Stimulated activated naive B cell treated with anti-CD40 and anti-IgM and Interleukin-4, amounts not matched to agents 10 μg/mL and 1 μg/mL and 100 μg/mL, for 72 hours (primary cell): ENCODE measurements at places on chromosomes 6 and 20.

DNA sequence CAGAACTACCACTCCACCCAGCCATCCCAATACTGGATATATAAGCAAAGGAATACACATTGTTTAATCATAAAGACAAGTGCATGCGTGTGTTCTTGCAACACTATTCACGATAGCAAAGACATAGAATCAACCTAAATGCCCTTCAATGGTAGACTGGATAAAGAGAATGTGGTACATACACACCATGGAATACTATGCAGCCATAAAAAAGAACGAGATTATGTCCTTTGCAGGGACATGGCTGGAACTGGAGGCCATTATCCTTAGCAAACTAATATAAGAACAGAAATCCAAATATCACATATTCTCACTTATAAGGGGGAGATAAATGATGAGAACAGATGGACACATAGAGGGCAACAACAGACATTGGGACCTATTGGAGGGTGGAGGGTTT lies 156.6 kb downstream of the LRRC1 start:
- no peak for DNase-seq

- DNase-seq: no peak
Measured at GRCh38 chr6:12343440-12344162, 53.4 kb downstream of the EDN1 start.

DNA sequence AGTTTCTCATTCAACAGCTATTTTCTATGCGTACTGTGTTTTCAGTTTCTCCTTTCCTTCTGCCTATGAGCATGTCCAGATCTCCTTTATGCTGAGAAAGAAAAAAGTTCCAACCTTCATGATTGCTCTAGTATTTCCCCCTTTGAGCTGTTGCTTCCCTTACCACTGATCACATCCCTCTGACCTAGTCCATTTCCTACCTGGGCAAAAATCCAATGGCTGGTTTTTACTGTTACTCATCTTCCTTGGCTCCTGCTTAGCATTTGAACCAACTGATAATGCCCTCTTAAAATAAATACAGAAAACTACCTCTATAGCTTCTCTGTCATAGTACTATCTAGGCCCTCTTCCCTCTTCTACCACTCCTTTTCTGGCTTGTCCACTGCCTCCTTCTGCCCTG lies 6.0 kb downstream of the RFX6 start:
- no peak for DNase-seq

DNA sequence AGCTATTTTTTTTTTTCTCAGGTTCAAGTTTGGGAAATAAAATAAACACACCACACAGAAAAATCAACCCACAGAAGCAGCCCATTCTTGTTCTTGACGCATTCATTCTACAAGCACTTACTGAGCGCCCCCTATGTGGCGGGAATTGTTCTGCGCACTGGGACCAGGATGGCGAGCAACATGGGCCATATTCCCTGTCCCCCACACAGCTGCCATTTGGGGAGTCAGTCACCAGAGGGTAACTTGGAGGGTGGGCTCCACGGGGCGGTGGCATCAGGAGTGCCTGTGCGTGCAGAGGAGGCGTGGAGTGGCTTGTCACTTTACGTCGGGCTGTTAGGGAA lies 185.0 kb upstream of the PDE10A start:
- DNase-seq: no peak

GRCh38 chr20:1108437-1108920 lies 9.9 kb upstream of the PSMF1 start:
- DNase-seq: peak; percentile 24

DNA sequence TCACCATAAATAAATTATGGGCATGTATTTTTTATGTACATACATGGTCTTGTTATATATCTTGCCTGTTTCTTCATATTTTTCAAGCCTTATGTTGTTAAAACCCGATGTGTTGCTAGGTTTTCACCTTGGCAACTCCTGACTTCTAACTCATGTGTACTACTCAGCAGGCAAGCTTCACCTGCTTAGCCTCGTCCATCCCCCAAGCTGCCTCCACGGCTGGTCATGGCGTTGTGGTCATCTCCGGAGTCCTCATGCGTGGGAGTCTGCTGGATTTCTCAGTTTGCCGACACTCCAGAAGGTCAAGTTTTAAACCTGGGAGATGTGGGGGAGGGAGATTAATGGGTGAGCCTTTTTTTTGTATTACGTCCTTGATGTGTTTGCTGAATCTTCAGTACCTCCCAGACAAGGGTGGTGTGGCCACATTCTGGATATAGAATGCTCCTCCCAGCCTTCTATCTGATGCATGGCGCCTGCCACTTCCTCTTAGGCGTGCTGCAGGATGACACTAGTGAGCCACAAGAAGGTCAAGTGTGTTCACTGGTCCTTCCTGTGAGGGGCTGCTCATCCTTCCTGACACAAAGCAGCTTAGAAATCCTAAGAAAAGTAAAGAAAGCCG lies 26.6 kb upstream of the EDN3 start:
- no peak for DNase-seq

- DNase-seq: no peak
Measured at GRCh38 chr6:14016935-14017625, 92.3 kb downstream of the RNF182 start.

GRCh38 chr6:105759946-105760345 lies 326.2 kb upstream of the PRDM1 start:
- DNase-seq: no peak

- DNase-seq: no peak
Measured at GRCh38 chr20:51195419-51195901, 172.6 kb upstream of the KCNG1 start.

GRCh38 chr20:6714279-6714711 lies 53.2 kb upstream of the BMP2 start:
- DNase-seq: no peak

DNA sequence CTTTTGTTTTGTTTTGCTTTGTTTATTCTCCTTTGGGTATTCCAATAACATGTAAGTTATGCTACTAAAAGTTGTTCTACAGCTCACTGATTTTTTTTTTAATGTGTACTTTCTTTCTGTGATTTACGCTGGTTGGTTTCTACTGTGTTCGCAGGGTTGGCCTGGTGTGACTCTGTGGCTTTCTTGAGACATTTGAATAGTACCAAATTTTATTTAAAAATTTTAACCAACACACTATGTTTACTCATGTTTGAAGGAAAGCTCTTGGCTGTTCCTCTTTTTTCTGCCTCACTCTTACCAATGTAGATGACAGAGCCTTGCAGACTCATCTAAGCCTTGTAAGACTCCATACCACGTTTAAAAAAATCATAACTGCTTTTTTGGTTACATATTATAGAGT lies 1784.9 kb upstream of the DEFB115 start:
- no peak for DNase-seq

DNA sequence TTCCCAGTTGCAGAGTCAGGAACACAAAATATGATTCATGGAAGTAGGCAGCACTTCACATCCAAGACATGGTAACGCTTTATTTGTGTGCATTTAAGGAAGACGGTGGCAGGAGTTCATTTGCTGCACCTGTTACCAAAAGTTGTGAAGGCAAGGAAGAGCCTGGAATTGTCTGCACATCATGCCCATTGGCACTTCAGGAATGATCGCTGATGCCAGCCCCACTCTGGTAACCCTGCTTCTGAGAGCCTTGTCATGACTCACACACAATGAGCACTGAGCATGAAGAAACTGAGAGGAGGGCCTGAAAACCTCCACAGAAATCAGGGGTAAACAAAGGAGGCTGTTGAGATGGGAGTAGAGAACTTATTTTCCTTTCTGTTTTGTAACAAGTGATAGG lies 181.1 kb downstream of the RPS12 start:
- DNase-seq: no peak

DNA sequence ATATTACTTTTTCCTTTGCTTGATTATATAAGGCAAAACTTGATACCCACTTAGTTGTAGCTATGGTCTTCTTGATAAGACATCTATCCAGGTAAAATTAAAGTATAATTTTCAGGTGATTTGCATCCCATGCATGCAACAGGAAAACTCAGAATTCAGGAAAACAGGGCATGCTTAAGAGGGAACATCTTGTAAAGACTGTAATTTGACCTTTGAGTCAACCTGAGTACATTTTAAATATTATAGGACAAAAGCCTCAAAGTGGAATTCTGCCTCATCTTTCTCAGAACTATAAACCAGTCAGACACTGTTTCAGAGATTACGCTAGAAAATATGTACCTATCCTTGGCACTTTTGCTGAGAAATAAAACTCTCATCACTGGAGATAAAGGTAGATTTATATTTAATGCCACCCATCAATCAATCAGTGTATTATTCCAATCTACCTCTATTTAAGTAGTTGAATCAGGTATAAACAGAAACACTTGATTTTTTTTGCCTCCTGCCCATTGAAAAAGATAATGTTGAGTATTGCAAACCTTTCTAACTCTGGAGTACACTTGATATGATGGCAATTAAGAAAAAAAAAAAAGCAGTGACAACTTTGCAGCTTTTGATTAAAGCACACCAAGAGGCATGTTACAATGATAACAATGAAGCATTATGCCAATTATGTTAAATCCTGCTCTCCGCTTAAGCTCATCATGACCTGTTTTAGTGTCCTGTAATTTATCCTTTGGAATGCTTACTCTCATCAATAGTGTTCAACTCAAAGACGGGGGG lies 2.8 kb downstream of the CITED2 start:
- DNase-seq: no peak

DNA sequence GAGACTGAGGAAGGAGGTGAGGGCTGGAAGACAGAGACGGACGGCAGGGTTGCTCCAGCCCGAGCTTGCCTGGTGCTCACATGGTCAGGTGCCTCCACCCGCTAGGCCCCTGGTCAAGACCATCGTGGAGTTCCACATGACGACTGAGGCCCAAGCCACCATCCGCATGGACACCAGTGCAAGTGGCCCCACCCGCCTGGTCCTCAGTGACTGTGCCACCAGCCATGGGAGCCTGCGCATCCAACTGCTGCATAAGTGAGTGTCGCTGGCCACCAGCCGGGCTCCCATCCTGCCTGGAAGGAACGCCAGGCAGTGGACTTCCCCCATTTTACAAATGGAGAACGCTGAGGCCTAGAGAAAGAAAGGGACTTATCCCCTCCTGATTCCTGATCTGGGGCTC lies 7.8 kb downstream of the BPIFB1 start:
- DNase-seq: no peak

- peak; percentile 35 for DNase-seq
Measured at GRCh38 chr6:85449388-85449817, 480 bp upstream of the NT5E start.

DNA sequence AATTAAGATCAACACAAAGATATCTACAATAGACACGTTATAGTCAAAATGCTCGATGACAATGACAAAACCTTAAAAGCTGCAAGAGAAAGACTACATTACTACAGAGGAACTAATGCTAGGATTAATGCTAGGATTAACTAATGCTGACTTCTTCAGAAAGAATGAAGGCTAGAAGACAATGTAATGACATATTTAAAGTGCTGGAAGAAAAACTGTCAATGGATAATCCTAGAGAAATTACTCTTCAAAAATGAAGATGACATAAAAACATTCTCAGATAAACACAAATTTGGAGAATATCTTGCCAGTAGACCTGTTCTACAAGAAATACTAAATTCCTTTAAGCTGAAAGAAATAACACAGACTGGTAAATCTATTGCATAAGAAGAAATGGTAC lies 75.2 kb upstream of the SMIM28 start:
- no peak for DNase-seq

GRCh38 chr6:87164004-87164403 lies 8.6 kb downstream of the ZNF292 start:
- no peak for DNase-seq

- no peak for DNase-seq
Measured at GRCh38 chr6:139927742-139928305, 553.4 kb upstream of the CITED2 start.

- DNase-seq: no peak
Measured at GRCh38 chr6:63802606-63803206, 167.1 kb downstream of the PHF3 start.

DNA sequence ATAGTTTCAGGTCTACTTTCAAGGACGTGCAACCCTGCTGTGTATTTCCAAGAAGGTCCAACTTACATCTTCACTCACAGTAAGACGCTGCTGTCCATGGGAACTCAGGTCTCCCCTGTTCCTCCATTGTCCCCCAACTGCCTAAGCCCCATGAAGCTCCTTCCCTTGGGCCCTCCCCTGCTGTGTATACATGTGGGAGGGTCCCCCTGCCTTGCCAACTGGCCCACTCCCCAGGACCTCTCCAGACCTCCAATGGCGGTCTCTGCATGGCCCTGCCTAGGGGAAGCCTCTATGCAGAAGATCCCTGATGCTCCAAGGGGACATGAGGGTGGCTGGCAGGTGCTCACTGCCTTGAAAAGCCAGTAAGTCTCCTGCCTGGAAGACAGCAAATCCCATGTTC lies 186.7 kb upstream of the CST7 start:
- no peak for DNase-seq

- DNase-seq: no peak
Measured at GRCh38 chr6:43744931-43745727, 24.9 kb upstream of the VEGFA start.

DNA sequence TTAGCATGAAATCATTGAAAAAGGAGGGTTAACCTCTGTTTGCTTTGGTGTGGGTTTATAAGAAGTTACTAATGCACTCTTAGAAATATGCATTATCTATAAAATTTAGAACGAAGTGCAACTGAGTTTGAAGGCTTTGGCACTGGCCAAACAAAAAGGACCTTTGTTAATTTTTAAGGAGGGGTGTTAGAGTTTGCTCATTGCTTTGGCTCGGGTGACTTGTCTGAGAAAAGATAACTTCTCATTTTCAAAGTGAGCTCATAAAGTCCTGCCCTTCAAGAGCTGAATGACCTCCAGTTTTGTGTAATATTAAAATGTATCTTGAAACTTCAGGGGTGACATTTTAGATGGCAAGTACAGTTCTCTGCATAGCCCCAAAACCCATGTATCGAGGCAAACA lies 25.9 kb downstream of the NEDD9 start:
- no peak for DNase-seq

- DNase-seq: no peak
Measured at GRCh38 chr6:101088594-101088993, 207.5 kb upstream of the ASCC3 start.

DNA sequence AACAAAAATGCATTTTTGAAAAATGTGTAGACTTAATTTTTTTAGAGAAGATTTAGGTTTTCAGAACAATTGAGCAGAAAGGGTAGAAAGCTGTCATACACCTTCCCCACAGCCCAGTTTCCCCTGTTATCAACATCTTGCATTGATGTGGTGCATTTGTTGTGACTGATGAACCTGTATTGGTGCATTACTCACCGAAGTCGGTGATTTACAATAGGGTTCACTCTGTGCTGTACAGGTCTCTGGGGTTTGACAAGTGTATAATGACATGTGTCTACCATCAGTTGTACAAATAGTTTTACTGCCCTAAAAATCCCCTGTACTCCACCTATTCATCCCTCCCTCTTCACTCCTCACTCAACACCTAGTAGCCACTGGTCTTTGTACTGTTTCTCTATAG lies 23.8 kb upstream of the ADIG start:
- no peak for DNase-seq

GRCh38 chr20:33725607-33726264 lies 5.6 kb upstream of the PXMP4 start:
- no peak for DNase-seq

DNA sequence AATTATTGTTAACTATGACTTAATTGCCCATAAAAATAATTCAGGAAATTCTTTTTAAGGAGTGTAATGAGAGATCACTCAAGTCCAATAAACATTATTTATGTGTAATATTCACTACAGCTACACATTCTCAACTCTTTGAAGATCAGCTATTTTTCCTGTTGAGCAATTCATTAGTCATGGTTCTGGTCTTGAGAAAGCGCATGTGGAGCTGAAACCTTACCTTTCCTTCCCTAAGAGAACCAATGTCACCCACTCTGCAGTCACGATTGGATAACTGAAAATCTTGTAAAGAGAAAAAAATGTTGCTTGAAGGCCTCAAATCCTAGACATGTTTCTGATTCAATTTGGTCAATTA lies 736.9 kb upstream of the MARCKS start:
- no peak for DNase-seq
